ENCODE measurements at places on chromosomes 6 and 20. TPM values are rescaled to one million over a fixed set of nuclear protein-coding genes. Genes with fewer than 3 reads are reported as not detected.

DNA sequence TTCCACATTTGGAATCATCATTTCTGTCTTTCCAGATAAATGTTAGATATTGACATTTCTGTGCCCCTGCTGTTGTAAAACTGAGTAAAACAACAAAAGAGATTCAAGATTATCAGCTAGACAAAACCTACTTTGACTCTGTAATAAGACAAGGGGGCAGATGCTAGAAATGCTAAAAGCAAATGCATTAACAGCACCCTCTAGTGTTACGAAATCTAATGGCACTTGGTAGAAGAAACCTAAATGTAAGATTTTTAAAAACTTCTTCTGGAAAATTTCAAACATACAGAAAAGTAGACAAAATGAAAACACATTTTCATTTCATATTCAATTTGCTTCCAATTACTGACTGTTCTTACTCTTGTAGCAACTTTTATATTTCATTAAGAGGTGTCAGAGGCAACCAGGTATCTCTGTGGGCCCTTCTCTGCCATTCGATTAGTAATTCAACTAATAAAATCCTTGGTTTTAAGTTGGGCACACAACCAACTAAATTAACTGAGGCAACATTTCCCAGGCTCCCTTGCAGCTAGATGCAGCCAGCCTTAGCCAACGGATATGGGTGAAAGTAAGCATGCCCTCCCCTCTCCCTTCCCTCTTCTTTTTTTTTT is 45.0 kb downstream of the SLC23A2 start:
- peak; percentile 51 for DNase-seq

DNA sequence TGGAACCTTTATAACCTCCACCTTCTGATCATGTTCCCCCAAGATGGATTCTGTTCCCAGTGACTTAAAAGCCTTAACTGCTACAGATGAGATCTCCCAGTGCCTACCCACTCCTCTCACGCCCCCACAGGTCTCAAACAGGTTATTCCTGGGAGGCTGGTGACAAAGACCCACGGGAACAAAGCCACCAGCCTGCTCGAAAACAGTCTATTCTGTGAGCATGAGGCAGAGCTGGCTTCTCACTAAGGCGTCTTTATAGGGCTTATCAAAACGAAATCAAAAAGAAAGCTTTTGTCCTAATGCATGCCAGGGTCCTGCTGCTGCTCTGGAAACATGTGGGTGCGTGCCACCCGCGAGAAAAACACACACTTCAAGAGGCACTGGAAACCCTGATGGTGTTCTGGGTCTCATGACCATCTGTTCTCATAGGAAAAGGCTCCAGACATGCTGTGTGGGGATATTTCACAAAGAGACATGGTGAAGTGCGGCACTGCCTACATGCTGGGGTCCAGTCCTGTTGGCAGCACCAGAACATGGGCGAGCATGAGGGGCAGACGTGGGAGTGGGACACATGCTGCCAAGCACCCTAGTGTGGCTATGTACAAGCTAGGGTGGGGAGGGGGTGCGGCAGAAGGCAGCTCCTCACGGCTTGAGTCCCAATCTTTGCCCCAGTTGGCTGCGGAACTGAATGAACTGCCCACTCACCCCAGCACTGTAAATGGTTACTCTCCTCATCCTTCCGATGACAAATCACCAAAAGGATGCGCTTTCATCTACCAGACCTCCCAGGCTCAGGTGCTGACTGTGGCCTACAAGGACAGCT is 2.1 kb downstream of the FKBP1A start:
- DNase-seq = peak; percentile 46

DNA sequence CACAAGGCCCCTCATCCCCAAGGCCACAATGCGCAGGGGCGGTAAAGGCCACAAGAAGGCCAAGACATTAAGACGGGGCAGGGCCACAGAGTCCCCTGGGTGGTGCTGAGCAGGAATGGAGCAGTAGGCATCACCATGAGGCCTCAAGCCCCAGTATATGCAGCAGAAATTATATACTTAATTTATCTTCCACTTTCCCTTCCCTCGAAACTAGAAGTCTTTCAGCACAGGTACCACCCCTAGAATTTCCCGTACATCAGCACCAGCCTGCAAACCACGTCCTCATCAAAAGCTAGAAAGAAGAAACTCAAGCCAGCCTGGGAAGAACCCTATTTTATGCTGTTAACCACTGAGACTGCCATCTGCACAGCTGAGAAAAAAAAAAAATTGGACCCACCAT is 89.4 kb downstream of the PLG start:
- DNase-seq = no peak

DNA sequence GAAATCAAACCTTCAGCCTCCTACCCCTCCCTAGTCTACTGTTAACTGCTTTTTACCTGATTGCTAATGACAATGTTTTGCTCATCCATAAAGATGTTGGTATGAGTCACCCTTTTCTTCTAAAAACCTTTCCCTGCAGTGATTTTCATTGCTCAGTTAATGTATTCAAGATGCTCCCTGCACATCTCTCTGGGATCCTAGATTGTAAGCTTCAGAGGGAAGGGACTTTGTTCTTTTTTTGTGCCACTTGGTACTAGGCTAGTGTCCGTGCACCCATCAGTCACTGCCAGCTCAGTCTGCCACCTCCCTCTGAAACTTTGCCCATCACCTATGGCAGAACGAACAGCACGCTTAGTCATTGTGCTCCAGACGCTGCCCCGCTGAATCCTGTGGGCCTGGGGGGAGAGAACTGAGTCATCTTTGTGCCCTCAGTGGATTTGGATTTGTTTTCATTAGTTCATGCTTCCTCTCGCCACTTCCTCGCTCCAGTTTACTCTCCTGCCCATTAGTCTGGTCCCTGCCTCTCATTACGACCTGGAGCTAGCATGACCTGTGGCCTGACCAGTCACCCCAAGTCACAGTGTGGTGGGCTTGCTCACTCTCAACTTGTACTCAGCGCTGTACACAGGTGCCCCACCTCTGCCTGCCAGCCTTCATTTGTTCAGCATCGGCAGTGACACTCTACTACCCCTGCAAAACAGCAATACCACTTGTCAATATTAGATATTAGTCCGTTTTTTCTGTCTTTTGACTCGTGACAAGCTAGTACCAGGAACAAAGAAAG is 78.0 kb upstream of the TMEM181 start:
- no peak for DNase-seq

- DNase-seq = no peak
Observed at GRCh38 chr6:32761072-32761471, 2.3 kb downstream of the HLA-DQB2 start.

Gene RFX6
- polyA plus RNA-seq = not detected

DNA sequence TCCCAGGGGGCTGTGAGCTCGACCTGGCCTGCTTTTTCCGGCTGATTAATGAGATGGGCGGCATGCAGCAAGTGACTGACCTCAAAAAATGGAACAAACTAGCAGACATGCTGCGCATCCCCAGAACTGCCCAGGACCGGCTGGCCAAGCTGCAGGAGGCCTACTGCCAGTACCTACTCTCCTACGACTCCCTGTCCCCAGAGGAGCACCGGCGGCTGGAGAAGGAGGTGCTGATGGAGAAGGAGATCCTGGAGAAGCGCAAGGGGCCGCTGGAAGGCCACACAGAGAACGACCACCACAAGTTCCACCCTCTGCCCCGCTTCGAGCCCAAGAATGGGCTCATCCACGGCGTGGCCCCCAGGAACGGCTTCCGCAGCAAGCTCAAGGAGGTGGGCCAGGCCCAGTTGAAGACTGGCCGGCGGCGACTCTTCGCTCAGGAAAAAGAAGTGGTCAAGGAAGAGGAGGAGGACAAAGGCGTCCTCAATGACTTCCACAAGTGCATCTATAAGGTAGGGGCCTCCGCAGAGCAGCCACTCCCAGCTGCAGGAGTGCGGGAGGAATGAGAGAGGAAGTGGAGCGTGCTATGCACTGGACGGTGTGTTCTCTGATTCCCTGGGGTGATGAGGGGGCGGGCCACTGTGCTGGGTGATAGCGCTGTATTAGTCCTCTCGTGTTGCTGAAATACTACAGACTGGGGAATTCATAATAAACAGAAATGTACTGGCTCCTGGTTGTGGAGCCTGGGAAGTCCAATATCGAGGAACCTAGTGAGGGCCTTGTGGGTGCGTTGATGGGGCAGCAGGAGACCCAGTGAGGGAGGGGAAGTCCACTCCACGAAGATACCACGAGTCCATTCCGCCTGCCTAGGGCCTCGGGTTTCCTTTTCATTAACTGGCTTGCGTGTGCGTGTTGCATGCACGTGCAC is 161.7 kb downstream of the DTNBP1 start:
- no peak for DNase-seq

- DNase-seq = no peak
Observed at GRCh38 chr6:17525637-17526036, 74.5 kb upstream of the FAM8A1 start.

Gene BPIFB1
- not detected for polyA plus RNA-seq

Gene METTL24
- polyA plus RNA-seq = 0.69 TPM

Gene PDYN
- polyA plus RNA-seq = not detected

Gene GJA10
- not detected for polyA plus RNA-seq

GRCh38 chr20:38209054-38209675 is 44.1 kb upstream of the TGM2 start:
- no peak for DNase-seq

Gene CPNE5
- polyA plus RNA-seq = 2.7 TPM

- no peak for DNase-seq
Observed at GRCh38 chr6:166615059-166615770, 11.8 kb downstream of the RPS6KA2 start.

DNA sequence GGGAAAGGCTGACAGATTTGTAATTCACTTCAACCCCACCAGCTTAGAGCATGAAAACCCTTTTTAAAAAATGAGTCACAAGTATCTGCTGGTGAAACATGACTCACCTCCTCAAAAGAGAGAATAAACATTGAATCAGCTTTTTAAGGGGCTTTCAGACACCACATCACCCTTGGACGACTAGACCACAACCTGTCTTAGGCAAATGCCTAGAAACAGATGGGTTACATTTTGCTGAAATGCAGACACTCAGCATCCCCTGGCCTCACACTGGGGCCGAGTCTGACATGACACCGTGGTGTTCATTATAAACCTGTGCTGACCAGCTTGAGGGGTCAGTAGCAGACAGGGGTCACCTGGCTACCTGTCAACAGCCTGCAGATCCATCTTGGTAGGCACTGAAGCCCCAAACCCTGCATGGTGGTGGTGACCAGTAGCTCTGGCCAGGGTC is 175.3 kb upstream of the CST7 start:
- no peak for DNase-seq

- no peak for DNase-seq
Observed at GRCh38 chr6:22884456-22884855, 315.1 kb downstream of the HDGFL1 start.

DNA sequence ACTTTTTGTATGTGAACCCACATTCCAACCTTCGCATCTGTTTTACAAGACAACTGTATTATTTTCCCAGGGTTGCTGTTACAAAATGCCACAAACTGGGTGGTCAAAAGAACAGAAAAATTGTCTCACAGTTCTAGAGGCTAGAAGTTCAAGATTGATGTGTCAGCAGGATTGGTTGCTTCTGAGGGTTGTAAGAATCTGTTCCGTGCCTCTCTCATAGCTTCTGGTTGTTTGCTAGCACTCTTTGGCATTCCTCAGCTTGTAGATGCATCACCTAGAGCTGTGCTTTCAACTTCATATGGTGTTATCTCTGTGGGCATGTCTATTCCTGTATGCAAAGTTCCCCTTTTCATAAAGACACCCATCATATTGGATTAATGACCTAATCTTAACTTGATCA is 1067.2 kb downstream of the EPHA7 start:
- DNase-seq = no peak

Gene GRM4
- not detected for polyA plus RNA-seq

Gene OR12D3
- polyA plus RNA-seq = not detected

GRCh38 chr6:28914941-28915340 is 8.8 kb downstream of the TRIM27 start:
- no peak for DNase-seq

- DNase-seq = no peak
Observed at GRCh38 chr20:16000112-16000511, 573.1 kb downstream of the KIF16B start.

Gene HCK
- polyA plus RNA-seq = 0.48 TPM

Gene XKR7
- not detected for polyA plus RNA-seq

- DNase-seq = no peak
Observed at GRCh38 chr6:87690441-87690840, 11.6 kb downstream of the AKIRIN2 start.

Gene MOG
- not detected for polyA plus RNA-seq

Gene BCL2L1
- polyA plus RNA-seq = 26.1 TPM

GRCh38 chr6:90288404-90288803 is 8.2 kb downstream of the BACH2 start:
- DNase-seq = no peak

- DNase-seq = no peak
Observed at GRCh38 chr6:30447237-30447636, 42.1 kb upstream of the HLA-E start.

DNA sequence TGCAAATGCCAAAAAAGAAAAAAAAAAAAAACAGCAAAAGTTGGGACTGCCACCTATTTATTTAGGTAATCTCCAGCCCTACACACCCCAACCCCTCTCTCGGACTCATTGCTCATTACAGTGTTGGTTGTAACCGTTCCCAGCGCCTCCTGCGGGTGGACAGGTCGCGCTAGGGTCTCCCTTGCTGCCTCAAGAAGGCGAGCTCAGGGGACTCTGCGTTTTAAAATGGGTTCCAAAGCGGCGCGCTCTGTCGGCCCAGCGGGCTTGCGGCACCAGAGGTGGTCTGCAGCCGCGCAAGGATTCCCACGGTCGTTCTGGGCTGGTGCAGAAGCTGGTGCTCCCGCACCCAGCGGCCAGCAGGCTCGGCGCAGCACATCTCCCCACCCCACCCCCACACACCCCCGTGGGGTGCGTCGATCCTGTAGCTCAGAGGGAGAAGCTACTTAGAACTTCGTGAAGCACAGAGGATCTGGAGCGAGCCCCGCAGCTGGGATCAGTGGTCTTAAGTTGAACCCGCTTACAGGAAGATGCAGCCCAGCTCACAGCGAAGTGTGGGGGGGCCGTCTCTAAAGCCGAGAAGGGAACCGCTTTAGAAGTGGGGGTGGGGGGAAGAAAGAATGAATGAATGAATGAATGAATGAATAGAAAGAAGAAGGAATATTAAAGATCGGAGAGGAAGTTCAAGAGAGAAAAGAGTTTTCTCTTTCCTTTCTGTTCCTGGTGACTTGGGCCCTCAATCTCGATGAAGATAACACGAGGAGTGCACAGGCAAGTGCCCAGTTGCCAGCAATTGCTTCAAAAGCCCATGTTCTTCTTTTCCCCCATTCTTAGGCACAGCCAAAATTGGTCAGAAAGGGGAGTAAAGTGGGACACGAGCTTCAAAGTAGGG is 780 bp downstream of the TFAP2A start:
- no peak for DNase-seq

DNA sequence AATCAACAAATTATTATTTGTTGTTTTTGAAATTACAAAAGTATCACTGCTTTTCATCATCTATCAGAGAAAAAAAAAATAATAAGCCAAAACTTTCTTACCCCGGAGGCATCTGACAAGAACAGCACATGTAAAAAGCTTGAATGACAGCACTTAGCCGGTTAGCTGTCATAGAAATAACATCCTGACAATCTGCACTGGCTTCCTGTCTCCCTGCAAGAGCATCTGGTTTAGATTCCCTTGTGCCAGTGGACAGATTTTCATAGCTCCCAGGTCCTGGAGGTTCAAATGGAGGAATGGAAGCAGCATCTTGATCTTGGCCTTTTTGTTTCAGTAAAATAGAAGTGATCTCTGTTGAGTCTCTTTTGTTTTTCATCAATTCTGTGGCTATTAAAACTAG is 74.8 kb downstream of the HACE1 start:
- DNase-seq = no peak

- no peak for DNase-seq
Observed at GRCh38 chr6:37602346-37602745, 95.3 kb downstream of the MDGA1 start.

All from CD4-positive, alpha-beta memory T cell (primary cell).